CD14-positive monocyte (primary cell): ENCODE measurements at places on chromosomes 6 and 20.

DNA sequence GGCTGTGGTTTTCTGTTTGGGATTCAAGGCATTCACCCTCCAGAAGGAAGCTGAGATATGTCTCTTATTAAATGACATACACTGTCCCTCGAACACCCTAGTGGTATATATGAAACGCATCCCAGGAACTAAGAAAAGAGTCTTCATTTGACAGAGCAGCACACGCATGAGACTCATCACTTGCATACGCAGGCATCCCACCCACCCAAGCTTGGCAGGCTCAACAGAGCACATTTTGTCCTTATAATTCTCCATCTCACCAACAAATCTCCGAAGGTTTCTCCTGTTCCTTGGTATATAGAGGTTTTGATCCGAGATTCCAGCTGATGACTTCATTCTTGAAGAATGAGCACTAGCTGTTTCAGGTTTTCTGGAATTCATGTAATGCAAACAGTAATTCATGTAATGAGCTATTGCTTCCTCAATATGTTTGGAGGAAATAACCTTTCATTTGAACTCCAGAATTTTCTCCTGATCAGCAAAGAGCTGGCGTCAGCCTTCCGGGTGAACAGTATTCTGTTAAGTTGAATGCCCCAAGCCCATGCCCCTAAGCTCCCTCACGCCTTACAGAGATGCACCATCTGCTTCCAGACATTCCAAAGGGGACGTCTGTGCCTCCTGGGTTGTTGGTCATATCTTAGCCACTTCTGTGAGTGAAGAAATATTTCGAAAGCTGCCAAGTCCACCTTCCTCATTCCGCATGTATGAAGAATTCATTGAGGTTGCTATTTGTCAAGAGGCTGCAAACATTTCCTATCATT is 66.0 kb upstream of the CDH4 start:
- no peak overlapping the region for H3K27ac ChIP-seq
- no peaks in the 10 kb centered on the region for H3K4me1 ChIP-seq
- no peaks in the 10 kb centered on the region for H3K36me3 ChIP-seq

DNA sequence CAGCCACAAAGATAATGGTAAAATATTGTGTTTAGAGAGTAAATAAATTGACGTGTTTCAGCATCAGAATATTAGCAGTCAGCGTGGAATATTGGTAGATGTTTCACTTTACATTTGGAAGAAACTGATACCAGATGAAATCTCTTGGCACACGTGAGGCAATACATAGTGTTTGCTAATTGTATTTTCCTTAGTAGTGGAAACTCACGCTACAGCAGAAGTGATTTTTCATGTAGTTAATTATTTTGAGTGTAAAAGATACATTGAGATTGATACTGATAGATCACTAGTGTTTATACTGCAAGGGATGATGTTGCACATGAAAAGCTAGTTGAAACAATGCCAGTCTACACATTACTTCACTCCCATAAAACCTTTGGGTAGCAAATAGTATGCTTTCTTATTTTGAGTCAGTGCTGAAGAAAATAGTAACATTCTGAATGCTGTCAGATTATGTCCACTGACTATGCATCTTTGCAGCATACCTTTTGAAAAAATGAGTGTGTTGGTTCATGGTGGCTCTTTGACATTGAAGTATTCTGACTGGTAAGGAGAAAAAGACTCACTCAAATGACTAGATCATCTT is 59.3 kb downstream of the CD2AP start:
- H3K4me3 ChIP-seq = no peak overlapping the region
- H3K36me3 ChIP-seq = peaks cover 14% of the 10 kb centered on the region
- no peaks in the 10 kb centered on the region for H3K27me3 ChIP-seq
- no peaks in the 10 kb centered on the region for H3K4me1 ChIP-seq

DNA sequence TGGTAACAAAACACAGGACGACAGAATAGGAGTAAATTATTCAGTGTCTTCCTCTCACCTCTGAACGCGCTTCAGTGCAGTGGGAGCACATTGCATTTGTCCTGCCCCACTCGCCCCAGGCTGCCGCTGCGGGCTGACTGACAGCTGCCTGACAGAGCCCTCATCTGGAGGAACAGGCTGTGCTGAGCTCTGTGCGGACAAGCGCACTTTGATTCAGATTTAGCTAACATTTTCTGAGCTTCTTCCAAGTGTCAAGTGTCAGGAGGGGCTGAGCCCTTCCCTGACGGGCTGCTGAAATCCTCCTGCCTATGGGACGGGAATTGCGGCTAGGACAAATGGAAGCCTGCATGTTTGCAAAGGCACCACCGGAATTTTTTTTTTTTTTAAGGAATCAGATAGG is 383.0 kb upstream of the CDH4 start:
- H3K27me3 ChIP-seq = no peaks in the 10 kb centered on the region
- no peaks in the 10 kb centered on the region for H3K36me3 ChIP-seq
- no peak overlapping the region for H3K27ac ChIP-seq
- no peaks in the 10 kb centered on the region for H3K4me1 ChIP-seq
- H3K4me3 ChIP-seq = no peak overlapping the region
- no peak for DNase-seq

DNA sequence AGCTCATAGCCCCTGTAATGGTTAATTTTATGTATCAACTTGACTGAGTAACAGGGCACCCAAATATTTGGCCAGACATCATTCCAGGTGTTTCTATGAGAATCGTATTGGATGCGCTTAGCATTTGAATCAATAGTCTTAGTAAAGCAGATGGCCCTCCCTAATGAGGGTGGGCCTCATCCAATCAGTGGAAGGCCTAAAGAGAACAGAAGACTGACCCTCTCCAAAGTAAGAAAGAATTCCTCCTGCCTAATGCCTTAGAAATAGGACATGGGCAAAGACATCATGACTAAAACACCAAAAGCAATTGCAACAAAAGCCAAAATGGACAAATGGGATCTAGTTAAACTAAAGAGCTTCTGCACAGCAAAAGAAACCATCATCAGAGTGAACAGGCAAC is 352.5 kb upstream of the SASH1 start:
- no peaks in the 10 kb centered on the region for H3K36me3 ChIP-seq
- no peak for DNase-seq
- no peak overlapping the region for H3K4me3 ChIP-seq
- no peaks in the 10 kb centered on the region for H3K27me3 ChIP-seq
- H3K4me1 ChIP-seq = no peaks in the 10 kb centered on the region

DNA sequence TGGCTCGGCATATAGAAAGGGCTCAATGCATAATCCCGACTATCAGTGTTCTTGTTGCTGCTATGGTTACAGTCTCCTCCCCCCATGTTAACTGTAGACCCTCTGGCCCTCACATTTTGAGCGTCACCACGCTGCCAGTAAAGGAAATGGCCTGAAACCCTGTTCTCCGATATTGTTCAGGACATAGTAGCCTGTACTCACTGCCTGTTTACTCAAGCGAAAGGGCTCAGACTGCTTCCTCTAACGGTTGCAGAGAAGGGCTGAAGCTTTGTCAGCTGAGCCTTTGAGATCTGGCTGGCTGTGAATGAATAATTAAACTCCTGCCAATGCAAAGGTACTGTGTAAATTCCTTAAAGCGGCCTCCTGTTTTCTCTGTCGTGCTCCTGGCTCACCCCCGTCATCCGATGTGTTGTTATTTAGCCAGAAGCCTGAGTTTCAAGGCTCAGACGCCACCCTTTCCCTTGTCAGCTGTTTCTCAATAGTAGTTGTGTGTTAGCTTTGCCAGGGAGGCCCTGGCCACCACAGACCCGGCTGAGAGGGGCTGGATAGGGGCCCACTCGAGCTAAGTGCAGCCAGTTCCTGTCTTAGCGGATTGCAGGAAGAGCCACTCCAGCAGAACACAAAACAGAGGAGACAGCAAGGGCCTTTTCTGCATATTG is 31.2 kb upstream of the RALGAPA2 start:
- H3K27me3 ChIP-seq = no peaks in the 10 kb centered on the region
- no peaks in the 10 kb centered on the region for H3K36me3 ChIP-seq
- H3K27ac ChIP-seq = peak overlapping the region; percentile 83
- peaks cover 66% of the 10 kb centered on the region for H3K4me1 ChIP-seq
- DNase-seq = peak; percentile 36

DNA sequence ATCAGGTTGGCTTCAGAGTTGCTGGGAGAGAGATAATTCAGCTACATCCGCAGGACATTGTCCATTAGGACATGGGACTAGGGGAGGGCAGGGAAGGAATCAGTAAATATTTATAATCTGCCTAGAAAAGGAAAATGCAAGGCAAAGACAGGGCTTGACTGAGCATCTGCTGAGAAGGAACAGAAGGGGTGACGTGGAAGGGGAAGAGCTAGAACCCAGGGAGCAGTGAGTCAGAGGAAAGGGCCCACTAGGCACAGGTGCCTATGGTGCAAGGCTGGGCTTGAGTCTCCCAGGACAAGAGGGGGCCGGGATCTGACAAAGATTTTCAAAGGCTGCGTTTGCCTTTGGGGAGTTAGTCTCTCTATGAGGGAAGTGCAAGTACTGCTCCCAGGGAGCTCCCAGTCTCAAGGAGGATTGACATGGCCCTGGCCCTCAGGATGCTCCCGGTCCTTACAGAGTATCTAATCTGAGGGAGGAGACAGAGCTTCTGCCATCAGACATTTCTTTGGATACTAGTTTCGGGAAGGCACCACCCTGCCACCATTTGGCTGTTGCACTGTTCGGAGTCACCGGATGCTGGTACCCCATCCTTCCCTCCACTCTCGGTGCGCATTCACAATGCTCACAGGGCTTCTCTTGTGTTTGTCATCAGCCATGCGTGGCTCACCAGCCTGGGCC is 21.9 kb downstream of the VEGFA start:
- peak; percentile 72 for DNase-seq
- H3K36me3 ChIP-seq = no peaks in the 10 kb centered on the region
- H3K4me1 ChIP-seq = peaks cover 57% of the 10 kb centered on the region
- no peak overlapping the region for H3K27ac ChIP-seq

DNA sequence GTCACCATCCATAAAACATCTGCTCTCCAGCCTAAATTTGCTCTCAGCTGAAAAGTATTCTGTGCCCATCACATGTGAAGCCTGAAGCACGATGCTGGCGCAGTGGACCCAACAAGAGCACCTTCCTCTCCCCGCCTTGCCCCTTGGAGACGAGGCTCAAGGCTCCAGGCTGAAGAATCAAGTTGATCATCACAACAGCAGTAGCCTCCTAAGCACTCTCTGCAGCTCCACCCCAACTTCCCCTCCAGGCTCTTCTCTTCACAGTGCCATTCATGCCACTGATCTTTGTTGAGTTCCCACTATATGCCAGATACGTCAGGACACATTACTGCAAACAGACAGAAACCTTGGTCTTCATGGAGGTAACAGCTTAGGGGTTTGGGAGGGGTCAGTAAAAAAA is 41.6 kb upstream of the ZNF217 start:
- DNase-seq = no peak
- peaks cover 46% of the 10 kb centered on the region for H3K4me1 ChIP-seq
- no peaks in the 10 kb centered on the region for H3K36me3 ChIP-seq

- DNase-seq = no peak
- no peaks in the 10 kb centered on the region for H3K36me3 ChIP-seq
- H3K4me3 ChIP-seq = no peak overlapping the region
- no peaks in the 10 kb centered on the region for H3K4me1 ChIP-seq
- no peak overlapping the region for H3K27ac ChIP-seq
Observed at GRCh38 chr6:90993770-90994169, 406.9 kb upstream of the MAP3K7 start.

DNA sequence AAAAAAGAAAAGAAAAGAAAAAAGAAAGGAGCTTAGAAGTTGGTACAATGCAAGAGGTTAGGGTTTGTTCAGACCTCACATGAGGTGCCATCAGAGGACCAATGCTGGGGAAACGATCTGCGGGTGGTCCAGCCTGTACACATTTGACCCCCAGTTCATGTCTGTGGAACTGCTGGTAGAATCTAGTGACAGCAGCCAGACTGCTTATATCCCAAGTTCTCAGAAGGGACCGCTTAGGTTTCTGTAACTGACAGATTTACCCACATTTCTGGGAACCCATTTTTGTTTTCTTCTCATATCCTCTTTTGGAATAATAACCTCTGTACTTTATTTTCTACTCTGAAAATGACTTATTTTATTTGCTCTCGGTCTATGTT is 4.7 kb downstream of the PPP1R18 start:
- peak overlapping the region; percentile 99 for H3K27ac ChIP-seq
- H3K27me3 ChIP-seq = no peaks in the 10 kb centered on the region
- DNase-seq = no peak
- H3K4me1 ChIP-seq = peaks cover 62% of the 10 kb centered on the region
- peak overlapping the region; percentile 96 for H3K4me3 ChIP-seq

GRCh38 chr6:10411971-10412460 is 2.9 kb downstream of the TFAP2A start:
- DNase-seq = peak; percentile 1
- H3K4me3 ChIP-seq = peak overlapping the region; percentile 77
- H3K36me3 ChIP-seq = no peaks in the 10 kb centered on the region
- no peak overlapping the region for H3K27ac ChIP-seq

DNA sequence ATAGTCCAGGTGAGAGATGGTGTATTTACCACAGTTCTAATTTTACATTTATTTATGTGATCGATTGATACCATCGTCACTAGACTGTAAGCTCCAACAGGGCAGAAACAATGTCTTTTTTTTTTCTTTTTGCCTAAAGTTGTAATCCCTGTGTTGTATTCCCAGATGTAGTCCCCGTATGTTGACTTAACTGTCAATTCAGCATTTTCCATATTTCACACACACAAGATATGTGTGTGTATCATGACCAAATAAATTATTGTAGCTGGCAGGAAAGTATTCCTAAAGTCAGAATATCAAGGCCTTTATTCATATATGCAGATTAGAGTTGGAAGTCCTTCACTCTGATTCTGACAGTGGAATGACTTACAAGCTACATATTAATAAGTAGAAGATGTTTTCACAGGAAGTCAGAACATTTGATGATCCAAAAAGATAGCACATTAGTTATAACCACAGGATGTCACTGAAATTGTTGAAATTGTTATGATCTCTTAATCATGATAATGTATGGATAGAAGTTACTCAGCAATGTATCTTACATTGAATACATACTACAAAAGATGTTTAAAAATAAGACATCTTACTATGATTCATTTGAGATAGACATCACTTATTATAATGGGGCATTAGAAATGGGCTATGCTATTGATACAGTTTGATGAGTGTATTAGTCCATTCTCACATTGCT is 10.6 kb downstream of the RNF182 start:
- H3K27me3 ChIP-seq = peaks cover 14% of the 10 kb centered on the region
- H3K36me3 ChIP-seq = no peaks in the 10 kb centered on the region
- H3K27ac ChIP-seq = no peak overlapping the region
- H3K4me3 ChIP-seq = no peak overlapping the region
- DNase-seq = no peak
- H3K4me1 ChIP-seq = no peaks in the 10 kb centered on the region

DNA sequence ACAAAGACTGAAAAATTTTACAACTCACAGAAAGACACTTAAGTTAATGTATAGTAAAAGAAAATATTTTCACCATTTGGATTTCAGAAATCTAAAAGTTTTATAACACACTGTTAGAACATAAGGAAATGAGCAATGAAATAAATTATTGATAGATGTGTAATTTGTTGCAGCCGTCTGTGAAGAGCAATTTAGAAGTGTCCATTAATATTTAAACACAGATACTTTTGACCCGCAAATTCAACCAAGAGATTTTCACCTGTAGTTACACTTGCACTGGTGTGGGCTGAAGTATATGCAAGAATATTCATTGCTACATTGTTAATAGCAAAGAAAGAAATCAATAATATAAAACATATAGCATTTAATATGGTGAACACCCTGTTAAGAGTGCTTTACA is 14.6 kb upstream of the SLC17A3 start:
- no peaks in the 10 kb centered on the region for H3K36me3 ChIP-seq
- H3K27ac ChIP-seq = no peak overlapping the region
- H3K4me3 ChIP-seq = no peak overlapping the region
- no peak for DNase-seq
- H3K4me1 ChIP-seq = peaks cover 5% of the 10 kb centered on the region

GRCh38 chr6:169848946-169849345 is 97.5 kb downstream of the ERMARD start:
- H3K27me3 ChIP-seq = no peaks in the 10 kb centered on the region
- no peaks in the 10 kb centered on the region for H3K4me1 ChIP-seq
- H3K4me3 ChIP-seq = no peak overlapping the region
- no peaks in the 10 kb centered on the region for H3K36me3 ChIP-seq
- no peak for DNase-seq
- no peak overlapping the region for H3K27ac ChIP-seq
